ENCODE measurements at places on chromosomes 12 and 14.

- no peak for DNase-seq
Observed at GRCh38 chr12:86697916-86698640, 441.9 kb upstream of the MGAT4C start.

GRCh38 chr12:12903642-12904609 lies 12.6 kb downstream of the GPRC5A start:
- no peak for DNase-seq

- DNase-seq, result no peak
Observed at GRCh38 chr12:117313926-117314325, 47.5 kb downstream of the NOS1 start.

DNA sequence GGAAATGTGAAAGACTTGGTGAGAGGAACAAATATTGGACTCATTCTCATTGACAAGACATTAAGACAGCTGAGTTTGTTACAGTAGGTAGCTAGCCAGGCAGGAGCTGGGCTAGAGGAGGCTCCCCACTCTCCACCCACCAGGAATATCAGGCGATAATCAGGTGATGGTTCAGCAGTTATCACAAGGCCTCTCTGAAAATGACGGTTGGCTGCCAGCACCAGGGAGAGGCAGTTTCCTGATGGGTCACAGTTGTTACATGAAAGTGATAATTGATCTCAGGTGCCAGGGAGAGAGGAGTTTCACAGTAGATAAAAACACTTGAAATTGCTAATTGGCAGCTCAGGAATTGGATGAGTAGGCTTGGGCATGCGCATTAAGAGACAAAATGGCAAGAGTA lies 116.5 kb downstream of the TMTC2 start:
- no peak for DNase-seq

DNA sequence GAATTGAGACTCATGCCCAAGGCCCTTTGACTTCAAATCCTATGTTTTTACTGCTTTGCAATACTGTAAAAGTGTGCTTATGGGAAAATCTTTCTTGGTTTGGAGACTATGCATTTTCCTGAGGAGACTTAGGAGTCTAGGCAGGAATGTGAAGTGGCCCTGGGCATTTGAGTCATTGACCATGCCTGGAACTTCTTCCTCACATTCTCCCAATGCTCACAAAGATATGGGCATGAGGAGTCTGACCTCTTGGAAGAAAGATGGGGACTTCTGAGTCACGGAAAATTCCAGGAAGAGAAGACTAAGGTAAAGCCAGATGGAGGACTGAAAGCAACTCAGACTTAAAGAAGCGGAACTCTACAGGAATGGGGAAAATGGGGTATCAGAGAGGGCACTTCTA lies 38.2 kb upstream of the ZNF641 start:
- no peak for DNase-seq

GRCh38 chr12:12088147-12088546 lies 17.4 kb downstream of the BCL2L14 start:
- no peak for DNase-seq

- no peak for DNase-seq
Observed at GRCh38 chr14:99174081-99174769, 97.8 kb downstream of the BCL11B start.

DNA sequence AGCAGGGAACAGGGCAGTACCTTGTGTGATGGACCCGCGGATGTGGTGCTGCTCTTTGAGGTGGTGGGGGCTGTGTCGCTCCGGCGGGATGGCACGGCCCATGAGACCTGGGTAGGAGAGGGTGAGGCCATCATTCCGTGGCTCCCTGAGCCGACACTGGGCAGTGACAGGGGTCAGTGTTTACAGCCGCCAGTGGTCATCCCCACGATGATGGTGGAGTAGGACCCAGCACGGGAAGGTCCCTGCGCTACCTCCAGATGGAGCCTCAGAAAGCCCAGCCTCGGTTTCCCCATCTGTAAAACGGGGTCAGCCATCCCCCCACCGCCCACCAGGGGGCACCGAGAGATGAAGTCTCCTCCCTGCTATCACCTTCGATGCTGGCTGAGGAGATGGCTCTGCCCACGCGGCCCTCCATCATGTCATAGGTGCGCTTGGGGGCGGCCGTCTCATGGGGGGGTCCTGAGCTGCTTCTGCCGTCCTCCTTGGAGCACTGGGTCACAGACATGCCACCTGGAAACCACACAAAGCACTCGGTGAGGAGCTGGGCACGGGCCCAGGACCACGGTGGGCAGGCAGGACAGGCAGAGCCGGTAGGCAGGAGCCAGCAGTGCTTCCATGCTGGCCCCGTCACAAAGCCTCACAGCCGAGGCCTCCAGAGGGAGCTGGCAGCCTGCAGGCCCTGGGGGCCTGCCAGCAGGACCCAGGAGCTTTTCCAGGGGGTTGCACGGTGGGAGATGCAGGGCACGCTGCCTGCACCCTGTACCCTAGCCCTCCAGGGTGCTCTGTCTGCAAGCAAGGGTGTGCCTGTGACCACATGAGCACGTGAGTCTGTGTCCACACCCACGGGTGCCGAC lies 53.1 kb downstream of the RFLNA start:
- DNase-seq, result no peak

DNA sequence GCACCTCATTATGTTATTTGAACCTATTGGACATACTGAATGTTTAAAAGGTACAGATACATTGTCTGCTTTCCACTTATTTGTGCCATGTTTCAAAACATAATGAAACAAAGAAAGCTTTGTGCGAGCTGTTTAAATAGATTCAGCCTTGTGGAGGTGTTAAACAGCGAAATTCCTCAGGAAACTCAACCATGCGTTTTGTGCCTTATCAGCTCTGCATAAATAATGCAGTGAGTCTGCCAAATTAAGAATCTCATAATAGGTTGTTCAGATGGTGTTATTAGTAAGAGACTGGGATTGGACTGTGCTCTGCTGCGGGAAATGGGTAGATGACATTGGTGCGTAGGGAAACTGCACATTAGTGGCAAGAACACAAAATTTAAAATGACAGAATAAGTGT lies 163.7 kb upstream of the CLEC14A start:
- no peak for DNase-seq

GRCh38 chr14:73242357-73242901 lies 5.1 kb downstream of the PAPLN start:
- DNase-seq, result no peak

GRCh38 chr12:6465467-6466183 lies 4.9 kb downstream of the VAMP1 start:
- no peak for DNase-seq

- DNase-seq, result no peak
Observed at GRCh38 chr12:127991485-127991884, 275.5 kb upstream of the TMEM132C start.

DNA sequence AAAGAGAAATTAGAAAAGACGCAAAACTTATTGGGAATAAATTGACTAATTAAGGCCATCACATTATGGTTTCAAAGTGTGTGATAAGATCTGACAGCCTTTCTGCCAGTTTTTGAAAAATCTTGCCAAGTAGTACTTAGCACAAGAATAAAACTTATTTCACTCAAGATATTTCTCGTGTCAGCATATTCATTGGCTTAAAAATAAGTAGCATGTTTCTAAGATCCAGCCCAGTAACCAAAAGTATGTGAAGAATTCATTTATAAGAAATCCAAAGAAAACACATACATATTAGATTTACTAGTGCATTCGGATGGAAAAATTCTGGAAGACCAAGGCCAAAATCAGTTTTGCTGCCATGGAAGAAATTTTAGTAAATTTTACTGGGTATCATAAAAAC lies 1135.0 kb downstream of the GALC start:
- DNase-seq, result no peak

- DNase-seq, result no peak
Observed at GRCh38 chr12:69981881-69982475, 157.0 kb downstream of the MYRFL start.

DNA sequence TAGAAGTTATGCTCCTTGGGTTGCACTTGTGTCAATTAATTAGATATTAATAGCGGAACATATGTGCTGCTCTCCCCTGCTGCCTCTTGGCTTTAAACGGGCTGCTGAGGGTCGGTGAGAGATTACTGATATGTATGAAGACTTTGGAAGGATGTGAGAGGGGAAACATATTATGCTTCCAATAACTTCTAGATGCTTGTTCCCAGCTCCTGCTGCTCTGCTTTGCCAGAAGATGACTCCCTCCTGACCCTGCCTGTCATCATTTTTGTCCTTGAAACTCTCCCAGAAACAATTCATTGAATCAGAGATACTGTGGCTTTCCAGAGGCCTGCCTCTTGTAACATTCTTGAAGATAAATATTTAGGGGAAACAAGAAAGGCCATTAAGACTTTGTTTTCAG lies 300.1 kb upstream of the STXBP6 start:
- DNase-seq, result no peak

GRCh38 chr14:50796390-50796789 lies 34.6 kb downstream of the NIN start:
- no peak for DNase-seq

GRCh38 chr14:50792051-50792477 lies 38.9 kb downstream of the NIN start:
- DNase-seq, result no peak

DNA sequence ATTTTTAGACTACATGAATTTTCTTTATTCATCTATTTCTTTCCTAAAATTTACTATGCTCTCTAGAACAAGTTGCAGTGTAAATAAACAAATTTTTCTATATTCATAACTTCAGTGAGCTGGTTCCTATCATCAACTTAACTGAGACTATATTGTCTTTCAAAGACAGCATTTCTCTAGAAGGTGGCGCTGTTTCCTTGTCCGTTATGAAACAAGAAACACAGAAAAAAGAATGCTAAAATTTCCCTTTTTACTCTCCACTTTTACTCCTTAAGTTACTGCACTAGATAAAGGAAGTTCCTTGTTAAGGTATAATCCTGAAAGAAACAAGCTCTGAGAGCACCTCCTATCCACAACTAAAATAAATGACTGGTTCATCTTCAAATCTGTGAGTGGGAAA lies 8.2 kb upstream of the CLEC2A start:
- no peak for DNase-seq

- DNase-seq, result no peak
Observed at GRCh38 chr14:74638966-74639365, 26.9 kb upstream of the LTBP2 start.

DNA sequence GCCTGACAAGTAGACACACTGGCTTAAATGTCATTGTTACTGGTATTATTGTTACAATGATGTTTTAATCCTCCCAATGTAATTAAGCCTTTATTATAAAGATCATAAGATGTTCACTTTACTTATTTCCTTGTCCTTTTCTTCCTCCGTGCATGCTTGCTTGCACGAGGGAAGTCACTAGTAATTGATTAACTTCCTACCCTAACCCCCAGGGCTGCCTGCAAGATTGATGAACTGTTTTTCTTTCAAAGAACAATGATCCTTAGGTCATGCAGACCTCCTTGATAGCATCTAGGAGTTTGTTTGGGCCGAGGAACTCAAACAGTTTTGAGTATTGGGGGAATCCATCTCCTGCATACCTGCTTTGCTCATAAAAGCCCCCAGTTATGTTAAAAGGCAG lies 43.0 kb downstream of the GLRX5 start:
- DNase-seq, result no peak

GRCh38 chr12:84840356-84840755 lies 72.2 kb downstream of the SLC6A15 start:
- no peak for DNase-seq

DNA sequence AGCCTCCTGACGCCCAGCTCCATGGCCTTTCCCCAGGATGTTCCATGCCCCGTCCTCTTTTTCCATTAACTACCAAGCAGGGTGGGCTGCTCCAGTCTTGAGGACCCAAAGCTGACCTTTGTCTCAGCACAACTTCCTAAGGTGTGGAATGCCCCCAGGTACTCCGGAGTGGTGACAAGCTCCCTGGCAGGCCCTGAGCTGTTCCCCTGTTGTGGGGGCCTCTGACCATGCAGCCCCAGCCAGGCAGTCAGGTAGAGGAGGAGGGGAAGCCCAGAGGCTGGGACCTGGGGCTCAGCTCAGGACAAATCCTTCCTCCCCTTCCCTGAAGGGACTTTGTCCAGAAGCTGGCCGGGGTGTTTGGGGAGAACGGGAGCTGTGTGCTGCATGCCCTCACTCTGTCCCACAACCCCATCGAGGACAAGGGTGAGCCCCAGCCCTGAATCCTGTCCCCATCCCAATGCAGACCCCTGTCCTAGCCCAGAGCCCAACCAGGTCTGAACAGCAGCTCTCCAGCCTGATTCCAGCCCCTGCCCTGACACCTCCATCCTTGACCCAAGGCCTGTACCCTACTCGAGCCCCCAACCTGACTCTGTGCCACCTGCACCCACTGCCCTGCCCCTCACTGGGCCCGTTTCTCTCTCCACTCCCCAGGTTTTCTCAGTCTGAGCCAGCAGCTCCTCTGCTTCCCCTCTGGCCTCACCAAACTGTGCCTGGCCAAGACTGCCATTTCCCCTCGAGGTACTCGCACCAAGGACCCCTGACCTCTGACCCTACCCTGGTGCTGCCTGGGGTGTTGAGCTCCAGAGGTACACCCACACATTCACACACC lies 4.4 kb downstream of the CARMIL3 start:
- DNase-seq, result no peak

DNA sequence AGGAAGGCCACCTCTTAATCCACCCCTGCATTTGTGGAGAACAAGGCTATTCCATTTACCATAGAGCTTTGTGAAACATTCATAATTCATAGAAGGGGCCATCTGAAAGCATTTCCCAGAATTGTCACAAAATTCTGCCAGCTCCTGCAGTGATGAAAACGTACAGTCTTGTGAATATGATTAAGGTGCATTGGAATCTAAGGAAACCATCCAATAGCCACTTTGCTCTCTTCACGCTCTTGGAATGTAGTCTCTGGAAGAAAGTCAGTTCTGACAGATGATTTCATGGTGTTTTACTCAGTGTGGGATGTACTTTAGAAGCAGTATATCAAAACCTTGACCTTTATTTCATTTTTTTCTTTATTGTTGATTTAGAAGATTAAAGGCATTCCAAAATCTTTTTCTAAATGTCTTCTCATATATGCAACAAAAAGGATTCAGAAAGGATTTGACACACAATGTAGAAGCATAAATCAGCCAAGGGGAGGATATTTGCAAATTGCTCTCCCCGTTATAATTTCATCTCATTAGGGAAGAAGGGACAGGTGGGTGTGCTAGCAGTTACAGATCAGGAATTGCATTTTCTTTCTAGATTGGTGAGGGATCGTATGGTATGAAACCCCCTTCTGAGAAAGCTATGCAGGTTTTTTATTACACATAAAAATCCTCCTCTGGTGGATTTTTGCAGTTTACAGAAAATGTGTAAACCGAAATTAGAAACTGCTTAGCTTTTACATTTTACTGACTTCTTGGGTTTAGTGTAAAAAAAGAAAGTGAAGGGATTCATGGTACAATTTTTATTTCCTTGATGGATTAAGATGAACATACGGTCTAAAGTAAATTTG lies 390.2 kb downstream of the LRIG3 start:
- no peak for DNase-seq

GRCh38 chr12:42812871-42813270 lies 223.3 kb upstream of the PRICKLE1 start:
- DNase-seq, result no peak

- DNase-seq, result no peak
Observed at GRCh38 chr14:55752580-55753390, 172.8 kb downstream of the KTN1 start.

GRCh38 chr14:74089251-74090020 lies 4.7 kb downstream of the LIN52 start:
- no peak for DNase-seq

GRCh38 chr12:7221486-7221885 lies 32.0 kb downstream of the PEX5 start:
- DNase-seq, result no peak
